HFFc6 (cell line): ENCODE measurements at places on chromosomes 4 and X. TPM values are rescaled to one million over a fixed set of nuclear protein-coding genes. Genes with fewer than 3 reads are reported as not detected.

The GLUD2 gene
- 0.24 to 0.38 TPM (median 0.26 TPM) in 3 replicates for total RNA-seq

The STX18 gene
- 29.6 to 33.3 TPM (median 30.3 TPM) in 3 replicates for total RNA-seq

The FRMD7 gene
- total RNA-seq, result not detected in 3 replicates

The GPRASP1 gene
- 0.65 and 1.00 TPM in 2 replicates for total RNA-seq

The TLR6 gene
- 0.85 to 1.8 TPM (median 1.5 TPM) in 3 replicates for total RNA-seq

The MAGEA4 gene
- total RNA-seq, result not detected in 2 replicates

The TRO gene
- total RNA-seq, result 12.2 to 19.0 TPM (median 14.3 TPM) in 3 replicates

The USP17L27 gene
- not detected in 3 replicates for total RNA-seq

The NPY2R gene
- total RNA-seq, result not detected in 3 replicates

The KLF8 gene
- 0.07 to 0.12 TPM (median 0.09 TPM) in 3 replicates for total RNA-seq

The GYG2 gene
- 0.79 TPM in 1 of 3 replicates, not detected in the others for total RNA-seq

The ODAM gene
- not detected in 3 replicates for total RNA-seq

The MAOB gene
- not detected in 3 replicates for total RNA-seq

The TMEM35A gene
- total RNA-seq, result 2.5 to 4.5 TPM (median 3.3 TPM) in 3 replicates

The HTRA3 gene
- 4.2 and 7.0 TPM in 2 replicates for total RNA-seq

The EMCN gene
- total RNA-seq, result 0.46 to 0.59 TPM in 2 of 3 replicates, not detected in the other
